ENCODE measurements at places on chromosomes 13 and 19.

GRCh38 chr13:64640002-64640401 is 2590.1 kb downstream of the PCDH9 start:
- no peak for DNase-seq

DNA sequence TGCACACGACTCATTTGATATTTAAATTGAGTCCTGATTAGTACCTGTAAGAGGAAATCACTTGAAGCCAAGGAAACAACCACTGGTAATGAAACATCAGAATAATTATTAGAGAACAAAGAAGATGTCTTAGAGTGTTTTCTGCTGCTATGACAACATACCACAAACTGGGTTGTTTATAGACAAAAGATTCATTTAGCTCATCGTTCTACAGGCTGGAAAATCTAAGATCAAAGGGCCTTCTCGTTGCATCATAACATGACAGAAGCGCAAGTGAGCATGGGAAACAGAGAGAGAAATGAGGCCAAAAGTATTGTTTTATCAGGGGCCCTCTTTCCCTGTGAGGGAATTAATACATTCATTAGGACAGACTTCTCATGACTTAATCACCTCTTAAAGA is 1024.0 kb upstream of the PCDH9 start:
- no peak for DNase-seq

- no peak for DNase-seq
Observed at GRCh38 chr19:48756686-48757085, 1.4 kb downstream of the FGF21 start.

- no peak for DNase-seq
Observed at GRCh38 chr13:31891472-31891871, 140.1 kb upstream of the FRY start.

GRCh38 chr19:3670796-3671679 is 29.2 kb downstream of the PIP5K1C start:
- peak; percentile 29 for DNase-seq

GRCh38 chr13:78430166-78430791 is 173.1 kb downstream of the POU4F1 start:
- no peak for DNase-seq

- DNase-seq, result no peak
Observed at GRCh38 chr19:38194061-38194701, 29.8 kb downstream of the DPF1 start.

DNA sequence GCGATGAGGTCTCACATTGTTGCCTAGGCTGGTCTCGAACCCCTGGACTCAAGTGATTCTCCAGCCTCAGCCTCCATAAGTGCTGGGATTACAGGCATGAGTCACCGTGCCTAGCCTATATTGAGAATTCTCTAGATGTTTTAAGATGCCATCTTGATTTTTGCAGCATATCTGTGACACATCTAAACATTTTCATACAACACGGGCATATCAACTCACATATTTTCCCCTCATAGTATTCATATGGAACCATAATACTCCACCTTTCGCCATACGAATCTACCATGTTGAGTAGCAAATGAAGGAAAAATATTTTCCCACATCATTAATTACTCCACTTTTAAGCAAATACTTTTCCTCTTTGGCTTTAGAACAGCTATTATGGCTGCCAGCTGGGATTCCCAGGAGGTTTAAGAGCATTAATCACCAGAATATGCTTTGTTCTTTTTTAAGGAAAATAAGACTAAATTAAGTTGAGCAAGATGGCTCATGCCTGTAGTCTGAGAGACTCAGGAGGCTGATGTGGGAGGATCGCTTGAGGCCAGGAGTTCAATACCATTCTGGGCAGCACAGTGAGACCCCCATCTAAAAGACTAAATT is 56.9 kb upstream of the GTF2F2 start:
- no peak for DNase-seq

GRCh38 chr19:305240-306150 is 14.3 kb upstream of the PLPP2 start:
- DNase-seq, result no peak

DNA sequence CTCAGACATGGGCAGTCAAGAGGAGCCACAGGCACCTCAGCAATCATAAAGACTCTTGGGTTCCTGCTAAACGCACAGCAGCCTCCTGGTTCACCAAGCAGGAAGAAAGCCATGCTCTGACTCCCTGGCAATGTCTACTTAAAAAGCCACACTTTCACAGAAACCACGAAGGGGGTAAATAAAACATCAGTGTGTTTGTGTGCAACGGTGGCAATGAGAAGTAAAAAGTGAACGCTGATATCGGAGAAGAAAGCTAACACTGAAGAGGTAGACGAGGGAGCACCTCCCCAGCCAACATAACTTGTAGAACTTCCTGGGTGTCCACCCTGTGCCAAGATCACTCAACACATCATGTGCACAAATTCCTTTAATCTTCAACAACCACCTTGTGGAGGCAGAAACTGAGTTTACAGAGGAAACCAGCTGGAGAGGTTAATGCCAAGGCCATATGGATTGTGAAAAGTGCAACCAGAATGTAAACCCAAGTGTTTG is 30.2 kb downstream of the HSPH1 start:
- no peak for DNase-seq

GRCh38 chr13:31873145-31873544 is 133.8 kb downstream of the RXFP2 start:
- DNase-seq, result no peak

DNA sequence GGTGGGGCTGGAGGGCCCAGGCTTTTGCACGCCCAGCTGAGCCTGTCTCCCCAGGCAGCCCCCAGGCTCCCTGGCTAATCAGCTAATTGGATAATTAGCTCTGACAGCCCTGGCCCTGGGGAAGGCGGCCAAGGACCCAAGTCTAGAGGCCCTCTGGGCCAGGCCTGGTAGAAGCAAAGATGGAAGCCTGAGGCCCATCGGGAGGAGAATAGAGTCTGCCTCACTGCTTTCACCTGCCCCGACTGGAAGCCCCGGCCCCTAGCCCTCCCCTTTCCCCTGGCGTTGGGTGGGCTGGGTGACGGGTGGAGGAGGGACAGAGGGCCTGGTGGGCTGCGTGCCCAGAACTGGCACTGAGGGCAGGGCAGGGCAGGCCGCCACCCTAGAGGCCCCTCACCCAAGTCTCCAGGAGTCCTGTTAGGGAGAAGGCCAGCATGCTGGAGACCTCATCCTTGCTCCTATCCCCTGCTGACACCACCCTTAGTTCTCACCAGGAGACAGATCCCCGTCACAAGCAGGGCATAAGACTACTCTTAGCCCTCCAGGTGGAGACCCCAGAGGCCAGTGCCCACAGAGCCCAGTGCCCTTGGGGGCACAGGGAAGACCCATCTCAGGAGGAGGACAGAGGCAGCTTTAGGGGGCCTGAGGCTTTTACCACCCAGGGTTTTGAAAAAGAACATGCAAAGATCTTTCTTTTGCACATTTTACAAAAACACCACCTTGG is 12.0 kb downstream of the LYL1 start:
- DNase-seq, result no peak

DNA sequence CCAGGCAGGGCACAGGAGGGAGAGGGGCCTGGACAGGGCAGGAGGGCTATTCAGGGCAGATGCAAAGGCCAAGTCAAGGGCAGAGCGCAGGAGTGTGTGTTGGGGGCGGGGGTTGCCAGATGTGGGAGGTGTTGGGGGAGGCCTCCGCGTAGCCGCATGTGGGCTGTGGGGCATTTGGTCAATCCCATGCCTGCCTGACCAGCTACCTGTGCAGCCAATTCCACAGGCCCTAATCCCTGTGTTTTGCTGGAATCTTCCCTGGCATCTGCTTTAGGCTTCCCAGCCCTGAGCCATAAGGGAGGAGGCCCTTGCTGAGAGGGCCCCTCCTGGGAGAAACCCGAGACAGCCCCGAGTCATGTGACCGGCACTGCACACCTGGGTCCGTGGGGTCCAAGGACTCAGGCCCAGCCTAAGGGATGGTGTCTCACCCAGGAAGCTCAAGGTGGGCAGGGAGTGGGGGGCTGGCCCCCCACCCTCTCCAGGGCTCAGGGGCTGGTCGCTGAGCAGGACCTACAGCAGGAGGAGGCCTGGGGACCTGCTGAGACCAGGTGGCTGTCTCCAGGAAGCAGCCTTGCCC is 20.3 kb downstream of the RFX1 start:
- DNase-seq, result no peak

- DNase-seq, result no peak
Observed at GRCh38 chr13:103844471-103844870, 778.3 kb upstream of the SLC10A2 start.

DNA sequence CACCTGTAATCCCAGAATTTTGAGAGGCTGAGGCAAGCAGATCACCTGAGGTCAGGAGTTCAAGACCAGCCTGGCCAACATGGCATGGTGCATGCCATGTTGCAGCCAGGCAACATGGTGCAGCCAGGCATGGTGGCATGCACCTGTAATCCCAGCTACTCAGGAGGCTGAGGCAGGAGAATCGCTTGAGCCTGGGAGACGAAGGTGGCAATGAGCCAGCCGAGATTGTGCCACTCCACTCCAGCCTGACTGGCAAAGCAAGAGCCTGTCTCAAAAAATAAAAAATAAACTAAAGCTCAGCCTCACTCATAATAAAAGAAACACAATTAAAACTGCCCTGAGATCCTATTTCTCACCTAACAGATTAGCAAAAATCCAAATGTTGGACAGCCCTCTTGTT is 49.7 kb upstream of the MAP3K10 start:
- no peak for DNase-seq

DNA sequence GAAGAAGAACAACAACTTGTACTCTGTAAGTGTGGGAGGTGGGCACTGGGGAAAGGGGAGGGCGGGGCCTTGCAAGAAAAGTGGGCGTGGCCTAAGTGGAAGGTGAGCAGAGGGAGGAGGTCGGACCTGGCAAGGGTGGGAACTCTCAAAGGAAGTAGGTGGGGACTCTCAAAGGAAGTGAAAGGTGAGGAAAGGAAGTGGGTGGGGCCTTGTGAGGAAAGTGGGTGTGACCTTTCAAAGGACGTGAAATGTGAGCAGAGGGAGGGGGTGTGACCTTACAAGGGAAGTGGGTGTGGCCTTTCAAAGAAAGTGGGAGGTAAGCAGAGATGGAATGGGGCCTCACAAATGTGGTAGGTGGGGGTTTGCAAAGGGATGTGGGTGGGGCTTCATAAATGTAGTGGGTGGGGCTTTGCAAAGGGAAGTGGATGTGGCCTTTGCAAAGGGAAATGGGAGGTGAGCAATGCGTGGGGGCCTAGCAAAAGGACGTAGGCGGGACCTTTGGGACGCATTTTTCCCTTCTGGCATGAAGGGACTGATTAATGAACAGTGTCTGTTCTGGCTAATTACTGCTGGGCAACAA is 25.9 kb downstream of the ACSBG2 start:
- DNase-seq, result peak; percentile 55

GRCh38 chr13:68690567-68690966 is 1417.1 kb upstream of the ATXN8OS start:
- no peak for DNase-seq

GRCh38 chr13:48040049-48040448 is 2.5 kb downstream of the NUDT15 start:
- DNase-seq, result no peak

DNA sequence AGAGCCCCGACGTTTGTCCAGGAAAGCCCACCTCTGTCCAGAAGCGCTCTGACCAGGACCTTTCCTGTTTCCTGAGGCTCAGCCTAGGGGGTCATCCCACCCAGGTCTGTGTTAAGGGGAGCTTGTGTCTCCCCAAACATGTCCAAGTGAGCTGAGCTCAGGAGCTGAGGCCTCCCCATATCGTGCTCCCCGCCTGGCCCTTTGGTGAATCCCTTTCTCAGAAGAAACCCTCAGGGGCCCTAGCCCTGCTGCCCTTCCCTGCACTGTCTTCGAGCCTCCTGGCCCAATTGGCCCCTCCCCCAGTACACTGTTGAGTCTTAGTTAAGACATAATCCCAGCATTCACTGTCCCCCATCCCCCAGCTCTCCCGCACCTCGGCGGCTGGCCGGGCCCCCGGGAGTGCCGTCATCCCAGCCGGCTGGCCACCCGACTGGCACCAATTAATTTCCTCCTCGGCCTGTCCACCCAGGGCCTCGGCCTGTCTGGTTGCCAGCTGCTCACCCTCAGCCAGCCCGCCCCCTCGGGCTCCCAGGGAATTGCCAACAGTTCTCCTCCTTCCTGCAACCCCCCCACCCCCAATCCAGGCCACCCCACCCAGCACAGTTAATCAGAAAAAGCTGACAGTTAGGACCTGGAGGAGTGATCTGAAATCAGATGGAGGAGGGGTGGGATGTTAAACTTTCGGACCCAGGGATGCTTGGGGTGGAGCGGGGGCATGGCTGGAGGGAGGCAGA is 13.6 kb downstream of the IER2 start:
- DNase-seq, result no peak

DNA sequence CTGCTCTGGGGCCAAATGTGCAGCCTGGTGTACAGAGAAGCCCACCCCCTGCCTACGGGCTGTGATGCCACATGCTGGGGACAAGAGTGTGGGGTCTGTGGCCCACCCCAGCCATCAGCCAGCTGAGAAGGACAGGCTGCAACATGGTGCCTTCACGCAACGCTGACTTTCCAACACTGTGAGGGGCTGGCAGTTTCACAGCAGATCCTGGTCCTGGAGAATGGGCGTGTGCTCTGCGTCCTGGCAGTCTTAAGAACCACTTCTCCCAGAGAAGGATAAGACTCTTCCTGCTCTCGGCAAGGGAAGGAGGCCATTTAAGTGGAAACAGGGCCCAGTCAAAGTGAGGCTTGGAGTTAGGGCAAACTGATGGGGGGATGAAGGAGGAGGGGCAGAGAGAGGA is 4.6 kb downstream of the LRRC4B start:
- no peak for DNase-seq

- no peak for DNase-seq
Observed at GRCh38 chr13:98416408-98416807, 160.5 kb downstream of the STK24 start.

- DNase-seq, result no peak
Observed at GRCh38 chr13:93744886-93745285, 518.3 kb downstream of the GPC6 start.

DNA sequence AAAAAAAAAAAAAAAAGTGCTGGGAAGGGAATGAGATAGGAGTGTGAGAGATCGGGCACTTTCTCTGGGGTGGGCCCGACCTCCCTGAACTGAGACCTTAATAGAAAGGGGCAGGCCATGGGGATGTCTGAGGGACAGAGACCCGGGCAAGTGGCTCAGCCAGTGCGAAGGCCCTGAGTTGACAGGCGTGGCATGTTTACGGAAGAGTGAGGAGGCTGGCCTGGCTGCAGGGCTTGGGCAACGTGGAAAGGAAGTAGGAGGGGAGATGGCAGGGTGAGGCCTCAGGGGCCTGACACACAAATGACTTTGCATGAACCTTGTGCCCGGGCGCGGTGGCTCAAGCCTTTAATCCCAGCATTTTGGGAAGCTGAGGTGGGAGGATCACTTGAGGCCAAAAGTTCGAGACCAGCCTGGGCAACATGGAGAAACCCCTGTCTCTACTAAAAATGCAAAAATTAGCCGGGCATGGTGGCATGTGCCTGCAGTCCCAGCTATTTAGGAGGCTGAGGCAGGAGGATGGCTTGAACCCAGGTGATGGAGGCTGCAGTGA is 13.9 kb downstream of the FCHO1 start:
- no peak for DNase-seq

GRCh38 chr13:88801361-88801760 is 1130.2 kb downstream of the SLITRK5 start:
- DNase-seq, result no peak

- peak; percentile 82 for DNase-seq
Observed at GRCh38 chr19:17333611-17334413, 843 bp downstream of the ANO8 start.

GRCh38 chr13:111642156-111642767 is 321.8 kb downstream of the TEX29 start:
- no peak for DNase-seq

Data from CD4-positive, alpha-beta T cell treated with Interleukin-15 for 4 hours (primary cell).